ENCODE measurements at places on chromosomes 6 and 20.
A peak's percentile ranks its signal among the peaks of the same experiment; 100 is the strongest.

DNA sequence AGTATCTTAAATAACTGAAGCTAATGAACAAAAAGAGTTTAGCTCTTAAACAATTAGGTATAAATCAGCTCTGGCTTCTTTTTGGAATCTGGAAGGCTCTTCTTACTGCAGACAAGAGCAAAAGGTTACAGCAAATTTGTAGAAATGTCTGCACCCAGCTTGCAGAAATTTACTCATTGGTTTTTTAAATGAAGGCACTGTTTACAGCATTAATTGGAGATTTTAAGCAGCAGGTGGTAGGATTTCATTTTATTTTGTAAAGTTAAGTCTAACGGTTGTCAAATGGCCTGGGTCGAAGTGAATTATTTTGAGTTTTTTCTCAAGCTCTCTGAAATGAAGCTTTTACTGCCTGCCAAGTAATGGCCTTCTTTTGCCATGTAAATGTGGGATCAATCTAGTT, 102.1 kb downstream of the NRSN1 start:
- DNase-seq: no peak

DNA sequence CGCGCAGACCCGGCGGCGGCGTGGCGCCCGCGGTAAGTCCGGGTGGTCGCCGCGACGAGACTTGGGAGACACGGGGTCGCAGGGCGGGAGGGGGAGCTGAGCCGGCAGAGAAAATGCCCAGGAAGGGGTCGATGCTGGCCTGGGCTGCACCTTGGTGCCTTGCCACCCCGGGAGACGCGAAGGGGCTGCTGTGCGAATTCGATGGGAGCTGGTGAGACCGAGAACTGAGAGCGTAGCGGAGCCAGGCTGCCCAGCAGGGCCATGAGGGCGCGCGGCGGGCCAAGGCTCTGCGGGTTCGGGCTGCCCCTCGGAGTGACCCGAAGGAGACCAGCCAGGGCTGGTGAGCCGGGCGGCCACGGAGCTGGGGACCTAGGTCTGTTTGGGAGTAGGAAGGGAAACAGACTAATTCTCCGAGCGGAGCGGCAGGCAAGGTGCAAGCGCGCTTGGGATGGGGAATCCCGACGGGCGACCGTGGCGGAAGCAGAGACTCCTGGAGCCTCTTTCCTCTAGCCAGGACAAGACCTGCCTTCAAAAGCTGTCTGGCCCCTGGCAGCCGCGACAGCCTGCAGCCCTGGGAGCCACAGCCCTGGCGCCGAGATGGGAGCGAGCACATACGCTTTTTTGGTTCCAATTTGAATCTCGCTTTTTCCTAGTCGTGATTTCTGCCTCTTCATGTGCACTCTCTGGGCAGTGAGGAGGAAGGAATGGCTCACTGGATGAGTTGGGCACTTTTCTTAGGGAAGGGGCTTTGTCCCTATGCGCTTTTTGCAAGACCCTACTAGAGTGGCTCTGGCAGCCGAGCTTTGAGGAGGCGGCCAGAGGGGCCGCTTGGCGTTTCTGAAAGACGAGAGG, 691 bp downstream of the SYNDIG1 start:
- no peak for DNase-seq

- DNase-seq: no peak
These were observed 1.2 kb downstream of the CPXM1 start for GRCh38 chr20:2799271-2799670.

- DNase-seq: no peak
These were observed 79.7 kb downstream of the SMLR1 start for GRCh38 chr6:130906736-130907381.

- no peak for DNase-seq
These were observed 150.1 kb downstream of the ELOVL4 start for GRCh38 chr6:79797163-79797764.

- no peak for DNase-seq
These were observed 45.1 kb downstream of the CGA start for GRCh38 chr6:87049779-87050178.

DNA sequence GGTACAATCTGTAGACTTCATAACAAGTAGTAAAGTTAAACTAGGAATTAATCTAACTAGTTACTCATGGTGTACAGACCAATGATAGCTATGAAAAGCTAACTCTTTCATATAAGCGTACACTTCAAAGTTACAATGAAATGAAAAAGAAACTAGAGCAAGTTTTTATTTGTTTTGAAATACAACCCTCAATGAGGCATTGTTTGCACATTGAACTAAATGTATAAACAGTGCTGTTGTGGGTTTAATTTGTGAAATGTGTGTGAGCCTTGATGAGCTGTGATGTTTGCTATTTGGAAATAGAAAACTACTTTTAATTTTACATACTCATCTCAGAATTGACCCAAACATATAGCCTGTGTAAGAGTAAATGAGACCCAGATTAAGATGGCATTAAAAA, 11.1 kb upstream of the EYA4 start:
- DNase-seq: no peak

GRCh38 chr6:134892362-134892761, 57.5 kb downstream of the ALDH8A1 start:
- DNase-seq: no peak

DNA sequence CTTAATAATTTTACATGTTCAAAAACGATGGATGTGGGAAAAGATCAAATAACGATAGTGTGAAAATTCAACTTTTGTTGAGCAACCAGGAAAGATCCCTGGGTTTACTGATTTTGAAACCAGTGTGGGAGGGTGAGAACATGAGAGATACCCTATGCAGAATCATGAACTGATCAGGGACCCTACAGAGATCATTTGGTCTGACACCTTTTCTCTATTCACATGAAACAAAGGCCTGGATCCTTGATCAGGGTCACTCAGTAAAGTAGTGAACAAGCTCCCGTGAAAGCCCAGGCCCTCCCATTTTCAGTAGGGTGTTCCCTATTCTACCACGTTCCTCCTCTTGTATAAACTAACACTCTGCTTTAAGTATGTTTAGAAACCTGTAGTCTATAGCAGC, 60.5 kb upstream of the DUSP22 start:
- no peak for DNase-seq

GRCh38 chr6:8958894-8959511, 523.7 kb upstream of the SLC35B3 start:
- DNase-seq: no peak

- no peak for DNase-seq
These were observed 241.0 kb downstream of the QKI start for GRCh38 chr6:163655217-163656121.

DNA sequence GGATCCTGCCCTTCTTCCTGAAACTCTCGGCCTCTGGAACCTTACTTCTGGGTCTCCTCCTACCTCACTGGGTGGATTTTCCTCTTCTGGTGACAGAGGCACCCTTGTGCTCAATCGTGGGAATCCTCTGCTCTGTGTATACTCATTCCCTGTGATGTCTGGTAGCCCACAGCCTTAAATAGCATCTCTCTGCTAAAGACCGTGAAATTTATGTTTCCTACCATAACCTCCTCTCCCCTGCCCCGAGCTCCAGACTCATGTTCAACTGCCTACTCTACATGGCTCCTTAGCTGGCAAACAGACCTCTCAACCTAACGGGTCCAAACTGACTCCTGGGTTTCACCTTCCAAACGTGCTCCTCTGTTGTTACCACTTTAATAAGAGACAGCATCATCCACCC, 9.9 kb downstream of the MMP9 start:
- no peak for DNase-seq

DNA sequence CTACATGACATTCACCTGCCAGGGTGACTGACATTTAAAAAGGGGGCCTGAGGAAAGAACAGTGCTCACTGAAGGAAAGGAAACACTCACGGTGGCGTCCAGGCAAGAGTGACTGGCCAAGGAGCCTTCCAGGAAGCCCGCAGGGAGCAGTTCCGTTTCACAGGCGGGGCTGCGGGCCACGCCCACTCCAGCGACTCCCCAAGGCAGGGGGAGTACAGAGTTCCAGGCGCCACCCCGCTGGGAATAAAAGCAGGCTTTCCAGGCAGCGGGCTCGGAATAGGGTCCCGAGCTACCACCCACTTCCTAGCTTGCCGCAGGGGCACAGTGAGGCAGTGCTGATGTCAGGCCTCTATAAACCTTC, 34.2 kb downstream of the PKIG start:
- no peak for DNase-seq

DNA sequence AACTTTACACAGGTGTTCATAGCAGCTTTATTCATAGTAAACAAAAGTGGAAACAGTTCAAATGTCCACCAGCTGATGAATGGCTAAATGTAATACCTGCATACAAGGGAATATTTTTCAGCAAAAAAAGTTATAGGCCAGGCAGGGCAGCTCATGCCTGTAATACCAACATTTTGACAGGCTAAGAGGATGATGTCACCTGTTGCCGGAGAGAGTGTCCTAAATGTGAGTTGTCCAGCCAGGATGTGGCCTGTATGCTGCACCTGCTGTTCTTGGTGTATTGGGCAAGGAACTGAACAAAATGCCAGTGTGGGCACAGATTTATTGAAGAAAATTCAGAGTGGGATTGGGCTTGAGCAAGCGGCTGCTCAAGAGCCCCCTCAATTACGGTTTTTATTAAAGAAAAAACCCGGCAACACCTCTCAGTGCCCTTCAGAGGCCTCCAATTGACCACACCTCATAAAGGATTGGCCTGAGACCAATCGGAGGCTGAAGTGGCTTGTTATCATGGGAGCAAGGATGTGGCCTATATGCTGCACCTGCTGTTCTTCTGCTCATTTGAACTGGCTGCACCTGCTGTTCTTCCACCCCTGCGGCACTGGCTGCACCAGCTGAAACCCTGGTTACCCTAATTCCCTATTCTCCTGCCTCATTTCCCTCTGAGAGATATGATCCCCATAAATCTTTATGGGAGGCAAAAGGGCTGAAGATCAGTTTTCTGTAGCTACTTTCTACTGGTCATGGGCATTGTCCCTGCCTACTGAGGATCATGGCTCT, 164.3 kb upstream of the PROKR2 start:
- no peak for DNase-seq

DNA sequence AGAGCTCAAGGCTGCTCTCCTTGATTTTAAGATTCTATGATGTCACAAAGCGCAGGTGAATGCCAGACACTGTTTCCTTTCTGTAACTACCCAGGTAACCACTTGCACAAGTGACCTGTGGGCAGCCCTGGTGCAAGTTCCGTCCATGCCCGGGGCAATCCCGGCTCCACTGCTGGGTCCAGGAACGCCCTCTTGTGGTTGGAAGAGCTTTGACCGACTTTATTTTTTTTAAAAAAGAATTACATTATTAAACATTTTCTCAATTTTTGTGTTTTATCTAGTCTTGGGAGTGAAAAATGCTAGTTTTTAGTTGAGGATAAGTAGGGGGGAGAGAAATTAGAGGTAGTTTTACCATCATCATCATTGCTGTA, 695.2 kb downstream of the QKI start:
- no peak for DNase-seq

DNA sequence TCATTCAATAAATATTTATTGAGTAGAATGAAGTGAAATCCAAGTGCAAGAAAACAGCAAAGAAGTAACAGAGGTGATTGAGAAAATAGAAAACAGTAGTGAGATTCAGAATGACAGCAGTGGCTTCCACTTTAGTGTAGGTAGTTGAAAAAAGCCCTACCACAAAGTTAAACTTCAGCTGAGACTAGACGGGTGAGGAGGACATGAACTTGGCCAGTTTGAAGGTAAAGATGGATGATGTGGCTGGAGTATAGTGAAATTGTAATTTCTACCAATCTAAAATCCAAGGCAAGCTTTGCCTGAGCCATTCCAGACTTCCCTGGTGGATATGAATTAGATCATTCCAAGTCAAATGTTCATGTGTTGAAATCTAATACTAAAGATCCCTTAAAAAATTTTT, 32.6 kb upstream of the AHI1 start:
- DNase-seq: no peak

GRCh38 chr6:44917430-44917829, 410.7 kb upstream of the RUNX2 start:
- no peak for DNase-seq

DNA sequence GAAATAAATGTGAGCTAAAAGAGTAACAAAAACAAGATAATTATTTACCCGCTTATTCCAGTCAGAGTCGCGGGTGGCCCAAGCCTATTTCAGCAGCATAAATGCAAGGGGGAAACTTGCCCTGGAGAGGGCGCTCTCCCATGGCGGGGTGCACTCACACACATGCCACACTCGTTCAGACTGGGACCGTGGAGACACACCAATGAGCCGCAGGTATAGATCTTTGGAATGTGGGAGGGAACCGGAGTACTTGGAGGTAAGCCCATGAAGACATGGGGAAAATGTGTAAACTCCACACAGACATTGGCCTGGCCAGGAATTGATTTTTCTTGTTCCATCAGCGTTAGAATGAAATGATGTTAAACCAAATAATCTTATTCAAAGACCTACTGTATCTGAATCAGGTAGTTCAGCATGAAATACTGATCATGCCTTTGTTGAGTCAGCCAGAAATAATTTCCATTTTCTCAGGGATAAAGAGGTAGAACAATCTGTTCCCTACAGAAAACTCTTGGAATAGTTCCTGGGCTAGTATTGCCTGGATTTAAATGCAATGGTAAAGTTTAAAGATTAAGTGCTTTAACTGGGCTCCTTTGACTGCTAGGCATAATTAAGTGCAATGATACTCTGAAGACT, 191.5 kb downstream of the MCHR2 start:
- no peak for DNase-seq

- DNase-seq: peak; percentile 13
These were observed 1.1 kb downstream of the ABRACL start for GRCh38 chr6:139029470-139030227.

- no peak for DNase-seq
These were observed 95.6 kb downstream of the UST start for GRCh38 chr6:148842296-148843019.

- peak; percentile 73 for DNase-seq
These were observed 11.5 kb downstream of the GNL1 start for GRCh38 chr6:30544666-30545272.

DNA sequence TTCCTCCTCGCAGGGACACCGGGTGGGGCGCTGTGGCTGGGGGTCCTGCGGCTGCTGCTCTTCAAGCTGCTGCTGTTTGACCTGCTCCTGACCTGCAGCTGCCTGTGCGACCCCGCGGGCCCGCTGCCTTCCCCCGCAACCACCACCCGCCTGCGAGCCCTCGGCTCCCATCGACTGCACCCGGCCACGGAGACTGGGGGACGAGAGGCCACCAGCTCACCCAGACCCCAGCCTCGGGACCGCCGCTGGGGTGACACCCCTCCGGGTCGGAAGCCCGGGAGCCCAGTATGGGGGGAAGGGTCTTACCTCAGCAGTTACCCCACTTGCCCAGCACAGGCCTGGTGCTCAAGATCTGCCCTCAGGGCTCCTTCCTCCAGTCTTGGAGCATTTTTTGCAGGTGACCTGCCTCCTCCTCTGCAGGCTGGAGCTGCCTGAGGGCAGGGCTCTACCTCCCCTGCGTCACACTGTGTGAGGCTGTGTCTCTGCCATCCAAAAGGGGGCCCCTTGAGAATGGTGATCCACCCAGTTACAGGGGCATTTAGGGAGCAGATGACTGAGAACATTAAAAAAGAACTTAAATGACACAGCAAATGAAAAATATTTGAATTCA, 3.9 kb upstream of the CNPY3 start:
- no peak for DNase-seq

GRCh38 chr6:133218852-133219251, 22.3 kb upstream of the EYA4 start:
- DNase-seq: no peak

GRCh38 chr6:83511901-83512681, at the start of gene PRSS35:
TSS of gene PRSS35 (plus strand) at chr6:83512534. CDS start at chr6:83523442, 10,908 bp downstream.
- DNase-seq: no peak

- DNase-seq: no peak
These were observed 131.0 kb upstream of the BMP2 start for GRCh38 chr20:6636209-6637159.

- no peak for DNase-seq
These were observed 32.1 kb downstream of the BACH2 start for GRCh38 chr6:90264561-90264960.

GRCh38 chr6:7254980-7255835, 57.8 kb downstream of the SSR1 start:
- DNase-seq: no peak

GRCh38 chr20:45095805-45096238, 5.1 kb downstream of the KCNS1 start:
- DNase-seq: peak; percentile 74

Data from CD4-positive, alpha-beta T cell treated with Interleukin-2 at 100 ng/mL for 4 hours (primary cell).